ENCODE measurements at places on chromosomes 6 and 20.

DNA sequence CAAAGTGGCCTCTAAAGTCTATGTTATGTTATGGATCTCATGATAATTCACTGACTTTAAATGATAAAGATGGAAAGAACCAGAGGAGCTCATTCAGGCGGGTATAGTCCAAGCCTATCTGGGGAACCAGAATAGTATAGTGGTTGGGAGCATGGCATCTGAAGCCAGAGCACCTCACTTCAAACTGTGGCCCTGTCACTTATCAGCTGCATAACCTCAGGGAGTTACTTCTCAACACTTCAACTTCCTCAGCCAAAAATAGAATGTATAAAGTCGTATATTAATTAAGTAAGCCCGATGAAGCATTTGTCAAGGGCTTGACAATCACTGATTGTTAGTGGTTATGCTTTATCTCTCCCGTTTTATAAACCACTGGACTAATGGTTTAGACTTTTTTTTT, 112.7 kb downstream of the RTN4IP1 start:
- no peak for DNase-seq

DNA sequence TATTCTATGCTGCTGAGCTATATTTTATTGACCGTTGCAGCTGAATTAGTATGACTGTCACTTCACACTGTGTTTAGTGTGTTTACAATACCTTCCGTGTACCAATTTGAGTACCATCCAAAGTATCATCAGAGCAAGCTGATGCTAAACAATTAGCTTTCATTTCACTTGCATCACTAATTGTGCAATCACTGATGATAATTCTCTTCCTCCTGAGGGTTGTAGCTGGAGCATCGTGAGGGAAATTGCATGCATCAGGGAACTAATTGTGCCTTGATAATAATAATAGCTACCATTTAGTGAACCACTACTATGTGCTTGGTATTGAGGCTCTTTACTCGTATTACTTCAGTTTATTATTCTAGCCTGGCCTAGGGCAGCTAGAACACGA, 384.8 kb upstream of the SOX4 start:
- no peak for DNase-seq

- no peak for DNase-seq
Measured at GRCh38 chr6:45803071-45803470, 212.6 kb downstream of the CLIC5 start.

- DNase-seq = no peak
Measured at GRCh38 chr20:52616629-52617028, 355.5 kb upstream of the TSHZ2 start.

DNA sequence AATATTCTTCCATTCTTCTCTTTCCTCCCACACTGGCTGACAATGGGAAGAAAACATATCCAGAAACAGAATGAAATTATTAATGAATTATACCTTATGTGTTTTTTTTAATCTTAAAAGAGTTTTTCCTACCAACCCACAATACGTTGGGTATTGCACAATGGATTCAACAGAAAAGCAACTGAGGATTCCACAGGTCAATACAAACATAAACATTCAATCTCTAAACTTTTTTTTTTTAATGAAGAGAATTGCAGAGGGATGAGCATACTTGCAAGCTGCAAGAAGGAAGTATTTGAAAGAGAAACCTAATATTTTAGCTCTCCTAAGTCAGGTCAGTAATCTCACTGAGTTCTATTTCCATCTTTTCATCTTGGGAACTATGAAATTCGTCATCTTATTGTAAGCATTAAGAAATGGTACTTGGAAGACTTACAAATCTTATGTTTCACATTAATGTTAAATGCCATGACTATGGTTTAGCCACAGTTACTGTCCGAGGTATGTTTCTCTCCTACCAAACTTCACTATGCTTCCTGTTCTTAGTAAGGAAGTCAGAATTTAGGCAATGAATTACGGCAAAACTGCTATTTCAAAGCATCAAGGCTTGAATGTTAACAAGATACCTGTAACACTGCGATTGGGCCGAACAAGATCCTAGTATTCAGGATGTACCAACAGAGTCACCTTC, 100.8 kb downstream of the HIVEP2 start:
- peak; percentile 52 for DNase-seq

- DNase-seq = no peak
Measured at GRCh38 chr20:57546956-57547649, 13.8 kb upstream of the PCK1 start.

DNA sequence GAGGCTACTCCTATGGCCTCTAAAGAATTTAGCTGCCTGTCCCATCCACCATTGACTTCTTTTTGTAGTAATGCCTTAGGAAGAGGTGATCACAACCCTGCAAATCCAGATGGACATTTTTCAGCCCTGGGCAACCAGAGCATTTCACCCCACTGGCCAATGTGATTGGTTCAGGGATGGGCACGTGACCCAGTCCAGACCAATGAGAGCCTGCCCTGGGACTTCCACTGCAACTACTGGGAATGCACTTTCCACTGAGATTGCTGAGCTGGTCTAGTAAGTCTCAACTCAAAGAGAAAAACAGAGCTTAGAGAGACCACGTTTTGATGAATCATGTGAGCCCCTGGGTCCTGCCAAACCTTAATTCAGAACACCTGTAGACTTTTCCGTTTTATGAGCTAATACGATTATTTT, 8.9 kb upstream of the UBE2V1 start:
- peak; percentile 58 for DNase-seq

- DNase-seq = no peak
Measured at GRCh38 chr6:120116343-120116742, 766.8 kb upstream of the MAN1A1 start.

DNA sequence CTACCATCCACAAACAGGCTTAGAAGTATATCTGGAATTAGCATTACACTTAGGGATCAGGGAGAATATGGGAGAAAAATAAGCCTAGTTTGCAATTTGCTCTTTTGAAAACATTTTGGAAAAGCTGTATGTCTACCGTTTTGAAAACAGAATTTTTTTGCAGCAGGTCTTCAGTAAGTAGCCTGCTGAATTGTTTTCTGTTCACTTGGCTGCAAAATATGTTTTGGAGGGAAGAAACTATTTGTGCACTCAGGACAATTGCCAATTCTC, 39.6 kb downstream of the ILRUN start:
- DNase-seq = no peak

GRCh38 chr6:90109141-90109540, 187.5 kb downstream of the BACH2 start:
- no peak for DNase-seq

DNA sequence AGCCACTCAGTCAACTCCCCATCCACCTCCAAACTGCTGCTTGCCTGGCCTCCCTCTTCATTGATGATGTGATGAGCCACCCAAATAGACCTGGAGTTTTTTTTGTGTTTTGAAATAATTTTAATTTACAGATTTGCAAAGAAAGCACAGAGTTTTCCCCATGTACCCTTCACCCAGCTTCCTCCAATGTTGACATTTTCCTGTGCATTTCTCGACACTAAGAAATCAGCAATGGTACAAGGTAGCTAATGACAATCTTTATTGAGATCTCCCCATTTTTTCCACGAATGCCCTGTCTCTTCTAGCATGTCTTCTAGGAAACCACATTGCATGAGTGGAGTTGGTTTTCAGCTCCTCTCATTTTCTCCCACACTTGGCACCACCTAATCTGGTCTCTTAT, 30.1 kb downstream of the PPP1R14C start:
- no peak for DNase-seq

- DNase-seq = no peak
Measured at GRCh38 chr20:48791014-48791413, 36.8 kb downstream of the PREX1 start.

- no peak for DNase-seq
Measured at GRCh38 chr20:46642265-46642968, 8.8 kb downstream of the SLC13A3 start.

GRCh38 chr20:14234666-14235295, 102.6 kb downstream of the FLRT3 start:
- peak; percentile 53 for DNase-seq

DNA sequence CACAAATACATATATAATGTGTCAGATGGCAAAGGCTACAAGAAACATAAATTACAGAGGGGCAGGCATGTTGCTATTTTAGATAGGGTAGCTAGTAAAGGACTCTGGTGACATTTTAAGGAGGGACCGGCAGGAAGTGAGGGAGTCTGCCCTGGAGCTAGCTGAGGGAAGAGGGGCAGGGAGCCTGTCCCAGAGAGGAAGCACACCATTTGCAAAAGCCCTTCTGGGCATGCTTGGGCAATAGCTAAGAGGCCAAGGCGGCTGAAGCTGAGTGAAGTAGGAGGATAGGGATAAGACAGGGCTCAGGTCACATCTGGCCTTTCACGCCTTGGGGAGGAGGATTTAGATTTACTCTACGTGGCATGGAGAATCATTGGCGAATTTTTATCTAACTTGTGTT, 96.2 kb downstream of the RTN4IP1 start:
- DNase-seq = no peak

- no peak for DNase-seq
Measured at GRCh38 chr6:490251-491037, 98.9 kb downstream of the IRF4 start.

GRCh38 chr20:62122654-62123449, 577 bp downstream of the LSM14B start:
- DNase-seq = peak; percentile 48

GRCh38 chr6:34901930-34902329, 12.9 kb downstream of the ANKS1A start:
- peak; percentile 20 for DNase-seq

- no peak for DNase-seq
Measured at GRCh38 chr6:1729133-1729749, 119.5 kb downstream of the FOXC1 start.

DNA sequence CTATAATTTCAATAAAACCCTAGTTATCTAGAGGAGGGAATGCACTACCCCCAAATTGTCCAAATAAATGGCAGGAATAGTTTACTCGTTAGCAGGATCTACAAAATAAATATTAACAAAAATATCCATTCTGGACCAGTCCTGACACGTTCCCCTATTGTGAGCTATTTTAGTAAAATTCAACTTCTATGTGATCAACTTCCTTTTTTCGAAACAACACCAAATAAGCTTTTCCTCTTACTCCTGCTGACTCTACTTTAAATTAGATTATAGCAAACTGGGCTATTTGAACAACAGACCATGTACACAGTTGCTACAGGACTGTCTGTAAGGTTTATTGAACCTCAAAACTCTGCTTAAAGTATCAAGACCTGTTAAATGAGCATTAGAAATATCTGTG, 154.3 kb downstream of the IPCEF1 start:
- DNase-seq = no peak

- peak; percentile 65 for DNase-seq
Measured at GRCh38 chr20:23231561-23232218, 118.9 kb upstream of the NXT1 start.

GRCh38 chr20:4916971-4917881, 84.1 kb downstream of the SLC23A2 start:
- peak; percentile 8 for DNase-seq

- peak; percentile 64 for DNase-seq
Measured at GRCh38 chr6:135906542-135906941, 55.0 kb downstream of the PDE7B start.

- DNase-seq = peak; percentile 13
Measured at GRCh38 chr6:107321793-107322192, 137.6 kb downstream of the PDSS2 start.

DNA sequence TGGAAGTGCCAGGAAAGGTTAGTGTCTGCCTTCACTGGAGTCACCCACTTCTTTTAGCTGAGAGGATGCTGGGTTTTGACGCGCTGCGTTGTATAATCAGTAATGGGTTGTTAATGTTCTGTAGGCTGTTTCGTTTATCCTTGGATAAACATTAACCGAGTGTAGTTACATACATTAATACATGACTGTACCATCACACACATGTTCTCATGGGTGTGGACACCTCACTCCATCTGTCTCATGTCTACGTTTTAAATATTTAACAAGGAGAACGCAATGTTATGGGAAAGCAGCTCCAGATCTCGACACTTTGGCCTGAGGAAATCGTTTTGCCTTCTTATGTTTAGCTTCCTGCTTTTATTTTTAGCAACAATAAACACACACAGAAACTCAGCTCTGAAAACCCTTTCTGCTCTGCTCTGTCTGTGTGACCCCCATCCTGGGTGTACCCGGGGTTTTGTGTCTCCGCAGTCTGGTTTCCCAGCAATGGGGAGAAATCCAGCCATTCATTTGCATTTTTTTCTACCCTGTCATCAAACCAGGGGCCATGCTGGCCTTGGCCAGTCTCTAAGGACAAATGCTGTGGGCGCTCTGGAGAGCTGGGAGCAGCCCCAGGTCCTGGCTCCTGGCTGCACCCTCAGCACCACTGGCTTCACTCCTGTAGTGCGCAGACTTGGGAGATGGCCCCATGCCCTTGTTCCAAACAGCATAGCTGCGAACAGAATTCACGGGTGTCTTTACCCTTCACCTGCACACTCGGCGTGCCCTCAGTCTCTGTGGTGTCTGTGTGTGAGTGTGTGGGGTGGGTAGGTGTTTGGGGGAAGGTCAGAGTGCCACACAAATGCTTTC, 110.8 kb downstream of the ERMARD start:
- DNase-seq = no peak

- no peak for DNase-seq
Measured at GRCh38 chr6:91442342-91442741, 855.5 kb upstream of the MAP3K7 start.

DNA sequence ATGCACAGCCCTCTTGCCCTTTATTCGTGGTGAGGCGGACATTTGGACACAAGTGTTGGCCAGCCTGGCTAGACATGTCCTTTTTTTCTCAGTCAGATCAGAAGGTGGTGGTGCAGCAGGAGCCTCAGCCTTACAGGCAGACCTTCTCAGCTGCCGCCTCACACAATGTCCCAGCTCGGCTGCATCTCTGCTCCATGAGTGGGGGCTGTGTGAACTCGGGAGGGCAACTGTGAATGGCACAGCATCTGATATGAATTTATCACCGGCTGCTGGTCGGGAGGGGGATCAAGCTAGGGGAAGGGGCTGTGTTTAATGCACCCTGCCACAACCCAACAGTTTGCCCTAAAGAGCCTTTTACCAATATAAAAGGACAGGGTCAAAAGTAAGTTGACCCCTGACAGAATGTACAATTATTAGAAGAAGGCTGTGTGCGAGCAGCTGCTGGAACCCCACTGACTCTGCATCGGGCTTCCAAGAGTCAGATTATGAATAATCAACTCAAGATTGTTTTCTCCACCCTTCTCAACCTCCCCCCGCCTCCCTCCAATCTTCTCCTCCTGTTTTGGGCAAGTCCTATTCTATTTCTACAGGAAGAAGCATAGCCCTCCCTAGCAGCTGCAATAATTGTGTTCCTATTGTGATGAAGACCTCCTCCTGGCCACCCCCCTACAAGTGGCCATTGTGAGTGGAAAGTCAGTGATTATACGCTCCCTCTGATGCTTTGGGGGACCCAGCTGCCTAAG, 245.2 kb downstream of the PKHD1 start:
- no peak for DNase-seq

GRCh38 chr20:50558483-50558925, 48.3 kb downstream of the PTPN1 start:
- peak; percentile 93 for DNase-seq
